ENCODE measurements at places on chromosomes 2 and 18.

- DNase-seq = no peak
Measured at GRCh38 chr2:37564356-37564755, 107.1 kb downstream of the CDC42EP3 start.

GRCh38 chr2:18752022-18752493 is 162.7 kb upstream of the NT5C1B start:
- no peak for DNase-seq

GRCh38 chr18:27301615-27302378 is 116.7 kb upstream of the CHST9 start:
- DNase-seq = no peak

DNA sequence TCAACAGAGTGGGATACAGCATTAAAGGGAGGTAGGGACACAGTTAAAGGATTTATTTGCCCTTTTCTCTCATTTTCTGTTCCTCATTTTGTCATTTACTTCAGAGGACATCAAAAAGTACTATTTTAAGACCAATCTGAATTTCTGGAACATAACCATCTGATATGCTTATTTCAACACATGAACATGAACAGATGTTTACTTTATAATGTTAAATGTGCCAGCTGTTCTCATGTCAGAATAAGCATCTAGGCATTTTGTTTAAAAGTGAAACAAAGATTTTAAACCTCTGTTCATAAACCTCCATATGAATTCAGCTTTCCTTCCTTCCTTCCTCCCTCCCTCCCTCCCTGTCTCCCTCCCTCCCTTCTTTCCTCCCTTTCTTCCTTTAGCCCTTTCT is 677.7 kb downstream of the CNTNAP5 start:
- DNase-seq = no peak

DNA sequence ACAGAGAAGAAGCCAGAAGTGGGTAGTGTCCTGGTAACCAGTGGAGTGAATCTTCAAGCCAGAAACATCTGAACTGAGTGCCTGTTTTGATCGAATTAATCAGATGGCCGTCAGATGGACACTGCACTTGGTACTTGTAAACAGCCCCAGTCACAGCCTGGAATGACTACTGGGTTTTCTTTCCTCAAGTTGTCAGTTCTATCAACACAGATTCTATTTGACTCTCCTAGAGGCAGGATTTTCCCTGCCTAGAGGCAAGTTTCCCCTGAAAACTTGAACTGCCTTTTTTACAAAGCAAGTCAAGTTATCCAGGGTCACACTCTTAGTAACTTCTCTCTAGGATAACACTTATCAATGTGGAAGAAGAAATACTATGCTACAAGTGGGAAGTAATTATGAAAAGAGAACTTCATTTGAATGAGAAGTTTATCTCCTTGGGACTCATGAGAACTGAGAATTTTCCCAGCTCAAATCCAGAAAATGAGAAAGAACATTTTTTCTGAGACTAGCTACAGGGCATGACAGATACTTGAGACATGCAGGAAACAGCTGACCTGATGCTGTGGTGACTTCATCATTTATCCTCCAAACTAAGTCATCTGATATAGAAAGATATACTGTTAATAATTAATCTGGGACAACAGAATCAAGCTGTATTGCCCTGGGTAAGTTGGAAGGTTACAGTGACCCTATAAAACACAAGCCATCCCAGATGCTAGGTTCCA is 36.0 kb downstream of the SULT1C2 start:
- no peak for DNase-seq
